ENCODE measurements at places on chromosomes 16 and 17.

GRCh38 chr16:78390092-78390491 is 290.6 kb downstream of the WWOX start:
- no peaks in the 10 kb centered on the region for H3K27me3 ChIP-seq
- no peak overlapping the region for H3K27ac ChIP-seq
- H3K36me3 ChIP-seq: no peaks in the 10 kb centered on the region
- H3K4me1 ChIP-seq: no peaks in the 10 kb centered on the region
- DNase-seq: no peak

GRCh38 chr16:66116163-66117002 is 250.1 kb upstream of the CDH5 start:
- peaks cover 6% of the 10 kb centered on the region for H3K27me3 ChIP-seq
- H3K4me1 ChIP-seq: no peaks in the 10 kb centered on the region
- H3K36me3 ChIP-seq: no peaks in the 10 kb centered on the region
- no peak overlapping the region for H3K27ac ChIP-seq
- no peak overlapping the region for H3K4me3 ChIP-seq

DNA sequence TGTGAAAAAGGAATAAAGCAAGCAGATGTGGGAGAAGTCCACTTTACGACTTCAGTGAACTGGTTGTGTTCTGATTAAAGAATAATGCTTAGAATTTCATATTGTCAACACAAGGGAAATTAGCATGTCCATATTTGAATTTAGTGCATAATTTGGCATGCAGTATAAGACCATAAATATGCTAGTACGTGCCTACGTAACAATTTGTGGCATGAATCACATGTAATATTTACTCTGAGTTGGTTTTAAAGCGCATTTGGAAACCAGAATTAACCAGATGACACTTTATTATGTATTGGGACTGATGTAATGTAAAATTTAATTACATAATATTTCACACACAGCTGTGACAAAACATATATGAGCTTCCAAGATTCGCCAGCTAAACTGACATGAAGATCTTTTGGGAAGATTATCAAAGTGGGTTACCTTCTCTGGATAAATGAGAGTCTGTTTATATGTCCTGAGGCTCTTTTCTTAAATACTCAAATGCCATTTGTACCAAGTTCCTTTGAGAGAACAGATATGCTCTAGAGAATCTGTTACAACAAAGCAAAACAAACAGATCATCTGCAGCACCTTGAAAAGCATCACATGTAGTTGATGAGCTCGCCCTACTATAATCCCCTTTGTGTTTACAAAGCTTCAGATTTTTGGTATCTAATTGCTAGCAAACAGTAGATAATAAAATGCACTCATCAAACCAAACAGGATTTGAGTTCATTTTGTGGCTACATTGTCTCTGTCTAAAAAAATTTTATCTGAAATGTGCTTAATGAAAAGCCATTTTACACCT is 1468.6 kb downstream of the CDH11 start:
- H3K4me3 ChIP-seq: no peak overlapping the region
- H3K4me1 ChIP-seq: peaks cover 3% of the 10 kb centered on the region
- no peak for DNase-seq
- no peaks in the 10 kb centered on the region for H3K36me3 ChIP-seq
- H3K27me3 ChIP-seq: no peaks in the 10 kb centered on the region

DNA sequence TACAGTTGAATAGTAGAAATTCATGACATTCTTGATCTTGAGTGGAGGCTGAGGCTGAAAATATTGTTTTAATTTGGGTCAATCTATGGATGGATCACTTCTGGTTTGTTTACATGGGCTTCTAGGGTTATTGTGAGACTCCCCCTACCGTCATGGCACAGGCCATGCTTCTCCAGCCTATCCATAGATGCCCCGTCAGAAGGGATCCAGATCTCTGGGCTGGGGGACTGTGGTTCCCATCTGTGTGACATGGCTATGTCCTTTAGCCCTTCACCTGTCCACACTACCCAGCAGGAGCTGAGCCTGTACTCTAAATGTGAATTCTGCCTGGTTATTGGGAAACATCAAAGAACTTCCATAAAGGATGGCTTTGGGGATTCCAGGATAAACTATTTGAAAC is 160.4 kb downstream of the ABCC12 start:
- no peak for DNase-seq
- H3K27me3 ChIP-seq: no peaks in the 10 kb centered on the region
- no peaks in the 10 kb centered on the region for H3K4me1 ChIP-seq
- no peak overlapping the region for H3K4me3 ChIP-seq
- no peaks in the 10 kb centered on the region for H3K36me3 ChIP-seq
- no peak overlapping the region for H3K27ac ChIP-seq

- no peak overlapping the region for H3K27ac ChIP-seq
- H3K27me3 ChIP-seq: peaks cover 39% of the 10 kb centered on the region
- H3K4me3 ChIP-seq: no peak overlapping the region
- H3K36me3 ChIP-seq: no peaks in the 10 kb centered on the region
Measured at GRCh38 chr17:36816214-36816906, 120.9 kb upstream of the LHX1 start.

- no peaks in the 10 kb centered on the region for H3K4me1 ChIP-seq
- no peak overlapping the region for H3K4me3 ChIP-seq
- no peaks in the 10 kb centered on the region for H3K27me3 ChIP-seq
- H3K36me3 ChIP-seq: peaks cover 52% of the 10 kb centered on the region
- no peak for DNase-seq
Measured at GRCh38 chr17:38892620-38893019, 22.8 kb downstream of the LASP1 start.

DNA sequence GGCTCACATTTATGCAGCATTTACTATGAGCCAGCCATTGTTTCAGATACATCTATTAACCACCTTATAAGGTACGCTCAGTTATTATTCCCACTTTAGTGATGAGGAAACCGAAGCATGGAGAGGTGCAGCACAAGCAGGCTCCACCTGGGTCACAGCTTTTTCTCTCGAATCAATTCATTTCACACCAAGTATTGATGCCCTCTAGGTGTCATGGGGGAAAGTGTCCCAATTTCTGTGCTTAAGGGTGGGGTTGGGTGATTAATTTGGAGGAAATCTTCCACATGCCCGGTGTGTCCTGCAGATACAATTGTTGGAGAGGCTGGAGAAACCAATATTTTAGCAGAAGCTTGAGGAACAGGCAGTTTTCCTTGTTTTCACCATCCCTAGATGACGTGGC is 62.7 kb upstream of the DNAJA2 start:
- H3K4me1 ChIP-seq: peaks cover 3% of the 10 kb centered on the region
- no peaks in the 10 kb centered on the region for H3K27me3 ChIP-seq
- H3K4me3 ChIP-seq: no peak overlapping the region
- no peak for DNase-seq
- no peak overlapping the region for H3K27ac ChIP-seq

- no peak overlapping the region for H3K27ac ChIP-seq
- H3K4me1 ChIP-seq: no peaks in the 10 kb centered on the region
- no peaks in the 10 kb centered on the region for H3K27me3 ChIP-seq
- H3K36me3 ChIP-seq: no peaks in the 10 kb centered on the region
Measured at GRCh38 chr16:51851111-51851510, 695.8 kb downstream of the TOX3 start.

DNA sequence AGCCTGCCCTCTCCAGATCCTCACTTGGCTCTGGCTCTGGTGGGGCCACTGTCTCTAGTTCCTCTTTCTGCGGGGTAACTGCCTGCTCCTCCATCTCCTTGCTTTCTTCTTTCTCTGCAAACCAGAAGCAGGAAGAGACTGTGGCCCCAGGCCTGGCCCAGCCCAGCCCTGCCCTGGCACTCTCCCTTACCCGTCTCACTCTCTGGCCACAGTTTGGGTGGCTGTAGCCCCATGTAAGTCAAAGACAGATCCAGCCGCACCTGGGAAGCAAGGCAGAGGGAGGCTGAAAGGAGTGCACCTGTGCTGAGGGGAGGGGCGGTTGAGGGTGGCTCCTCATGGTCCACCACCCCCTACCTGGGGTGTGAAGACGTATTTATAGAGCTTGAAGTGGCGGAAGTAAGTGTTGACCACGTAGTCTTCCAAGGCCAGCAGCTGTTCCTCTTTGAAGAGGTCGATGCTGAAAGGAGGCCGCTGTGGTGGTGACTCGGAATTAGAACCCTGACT is 2.8 kb downstream of the CFAP119 start:
- no peak overlapping the region for H3K4me3 ChIP-seq
- no peak overlapping the region for H3K27ac ChIP-seq
- no peak for DNase-seq

DNA sequence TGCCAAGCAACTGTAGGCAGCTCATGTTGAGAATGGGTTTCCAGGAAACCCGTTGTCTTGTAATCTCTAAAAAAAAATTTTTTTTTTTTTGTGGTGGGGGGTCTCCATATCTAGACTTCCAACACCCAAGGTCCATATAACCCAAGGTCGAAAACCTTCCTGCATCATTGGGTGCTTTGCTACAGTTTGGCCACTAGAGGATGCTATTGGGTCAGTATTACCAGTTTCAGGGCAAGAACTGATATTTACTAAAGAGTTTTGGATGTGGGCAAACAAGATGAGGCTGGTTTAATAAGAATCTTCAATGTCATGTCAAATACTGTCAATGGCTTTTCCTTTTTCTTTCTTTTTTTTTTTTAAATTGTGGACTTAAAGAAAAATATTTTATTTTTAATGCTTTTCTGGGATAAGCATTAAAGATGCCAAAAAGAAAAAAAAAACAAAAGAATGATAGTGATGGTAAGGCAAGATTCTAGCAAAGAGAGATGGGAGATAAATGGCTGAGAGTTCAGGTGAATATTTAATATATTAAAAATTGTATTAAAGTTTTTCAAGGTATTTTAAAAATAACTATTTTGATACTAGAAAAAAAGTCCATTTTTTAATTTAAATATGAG is 62.2 kb downstream of the DHRS7C start:
- no peaks in the 10 kb centered on the region for H3K27me3 ChIP-seq
- peaks cover 5% of the 10 kb centered on the region for H3K4me1 ChIP-seq
- H3K27ac ChIP-seq: no peak overlapping the region
- H3K36me3 ChIP-seq: peaks cover 14% of the 10 kb centered on the region

GRCh38 chr17:65553646-65554552 is 7.5 kb downstream of the AXIN2 start:
- no peak for DNase-seq
- H3K4me3 ChIP-seq: no peak overlapping the region
- no peaks in the 10 kb centered on the region for H3K36me3 ChIP-seq
- peaks cover 18% of the 10 kb centered on the region for H3K27me3 ChIP-seq

- H3K36me3 ChIP-seq: no peaks in the 10 kb centered on the region
- H3K4me3 ChIP-seq: no peak overlapping the region
- H3K27ac ChIP-seq: no peak overlapping the region
- peaks cover 9% of the 10 kb centered on the region for H3K4me1 ChIP-seq
Measured at GRCh38 chr17:49746791-49747490, 17.0 kb downstream of the FAM117A start.

DNA sequence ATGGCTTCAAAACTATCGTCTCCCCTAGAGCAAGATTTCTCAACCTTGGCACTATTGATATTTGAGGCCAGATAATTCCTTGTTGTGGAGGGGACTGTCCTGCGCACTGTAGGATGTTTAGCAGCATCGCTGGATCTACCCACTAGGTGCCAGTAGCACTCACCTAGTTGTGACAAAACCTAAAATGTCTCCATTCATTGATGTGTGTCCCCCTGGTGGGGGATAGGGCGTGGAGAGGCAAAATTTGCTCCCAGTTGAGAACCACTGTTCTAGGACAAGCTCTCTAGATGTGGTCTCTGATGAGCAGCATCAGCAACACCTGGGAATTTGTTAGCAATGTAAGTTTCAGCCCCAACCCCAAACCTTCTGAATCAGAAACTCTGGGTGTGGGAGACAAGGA is 259.0 kb downstream of the XYLT1 start:
- no peaks in the 10 kb centered on the region for H3K27me3 ChIP-seq
- no peaks in the 10 kb centered on the region for H3K36me3 ChIP-seq
- DNase-seq: no peak
- no peaks in the 10 kb centered on the region for H3K4me1 ChIP-seq
- H3K27ac ChIP-seq: no peak overlapping the region
- H3K4me3 ChIP-seq: no peak overlapping the region

GRCh38 chr17:68399638-68400403 is 57.5 kb downstream of the WIPI1 start:
- no peaks in the 10 kb centered on the region for H3K4me1 ChIP-seq
- no peak overlapping the region for H3K4me3 ChIP-seq
- no peak overlapping the region for H3K27ac ChIP-seq
- no peaks in the 10 kb centered on the region for H3K36me3 ChIP-seq
- H3K27me3 ChIP-seq: no peaks in the 10 kb centered on the region

DNA sequence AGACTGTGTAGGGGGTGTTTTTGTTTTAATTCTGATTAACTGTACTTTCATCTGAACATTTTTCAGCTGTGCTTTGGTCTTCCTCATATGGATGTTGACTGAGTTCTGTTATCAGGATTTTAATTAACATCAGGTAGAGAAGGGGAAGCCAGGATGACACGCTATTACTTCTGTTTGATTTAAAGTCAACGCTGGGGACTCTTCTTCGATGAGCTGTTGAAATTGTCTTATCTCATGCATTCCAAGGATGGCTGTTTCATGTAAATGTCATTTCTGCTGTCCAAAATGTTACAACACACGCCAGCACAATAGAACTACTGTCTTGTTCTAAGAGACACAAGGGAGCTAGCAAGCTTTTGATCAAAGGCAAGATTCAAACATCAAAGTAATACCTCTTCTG is 263.3 kb upstream of the CDH5 start:
- H3K27me3 ChIP-seq: no peaks in the 10 kb centered on the region
- H3K4me1 ChIP-seq: no peaks in the 10 kb centered on the region
- H3K4me3 ChIP-seq: no peak overlapping the region
- H3K36me3 ChIP-seq: no peaks in the 10 kb centered on the region
- DNase-seq: no peak

DNA sequence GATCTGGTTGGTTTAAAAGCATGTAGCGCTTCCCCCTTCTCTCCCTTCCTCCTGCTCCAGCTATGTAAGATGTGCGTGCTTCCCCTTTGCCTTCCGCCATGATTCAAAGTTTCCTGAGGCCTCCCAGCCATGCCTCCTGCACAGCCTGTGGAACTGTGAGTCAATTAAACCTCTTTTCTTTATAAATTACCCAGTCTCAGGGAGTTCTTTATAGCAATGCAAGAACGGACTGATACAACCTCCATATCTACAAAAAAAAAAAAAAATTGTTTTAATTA is 16.6 kb upstream of the PDXDC1 start:
- no peak overlapping the region for H3K4me3 ChIP-seq
- H3K27me3 ChIP-seq: no peaks in the 10 kb centered on the region
- no peaks in the 10 kb centered on the region for H3K36me3 ChIP-seq
- H3K27ac ChIP-seq: no peak overlapping the region
- H3K4me1 ChIP-seq: no peaks in the 10 kb centered on the region

DNA sequence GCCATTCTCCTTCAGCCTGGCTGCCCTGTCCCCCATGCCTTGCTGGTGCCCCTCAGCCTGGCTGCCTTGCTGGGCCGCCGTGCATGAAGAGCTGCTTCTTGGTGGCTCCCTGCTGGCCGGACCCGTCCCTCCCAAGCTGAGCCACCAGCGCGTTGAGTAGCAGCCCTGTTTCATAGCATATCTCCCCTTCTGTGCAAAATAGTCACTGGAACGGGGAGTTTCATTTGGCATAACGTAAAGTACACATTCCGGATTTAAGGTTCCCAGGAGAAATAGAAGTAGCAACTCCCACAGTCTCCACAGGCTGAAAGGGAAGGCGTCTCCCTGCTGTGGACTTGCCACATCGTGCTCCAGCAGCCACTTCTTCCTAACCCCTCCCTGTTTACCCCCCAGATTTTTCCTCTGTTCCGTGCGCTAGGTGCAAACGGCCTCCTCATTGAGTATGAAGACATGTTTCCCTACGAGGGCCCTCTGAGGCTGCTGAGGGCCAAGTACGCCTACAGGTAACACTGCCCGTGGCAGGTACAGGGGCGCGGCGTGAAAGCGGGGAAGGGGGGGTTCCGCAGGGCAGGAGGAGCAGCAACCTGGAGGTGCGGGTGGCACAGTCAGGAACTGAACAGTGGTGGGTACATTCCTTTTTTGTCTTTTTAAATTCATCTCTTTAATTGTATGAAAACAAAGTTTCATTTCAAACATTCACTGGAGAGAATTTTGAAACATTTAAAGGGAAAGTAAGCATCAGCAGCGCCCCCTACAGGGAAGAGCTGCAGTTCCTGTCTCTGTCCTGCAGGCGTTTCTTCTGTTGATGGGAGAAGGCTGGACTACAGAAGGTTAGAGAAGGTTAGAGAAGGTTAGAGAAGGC is 5.8 kb upstream of the OGFOD3 start:
- no peaks in the 10 kb centered on the region for H3K27me3 ChIP-seq
- no peaks in the 10 kb centered on the region for H3K36me3 ChIP-seq
- no peak for DNase-seq
